ENCODE measurements at places on chromosomes 3 and 15.

- H3K27ac ChIP-seq = no peak overlapping the region
- H3K4me1 ChIP-seq = no peaks in the 10 kb centered on the region
- H3K4me3 ChIP-seq = no peak overlapping the region
- H3K36me3 ChIP-seq = no peaks in the 10 kb centered on the region
These were observed 81.4 kb upstream of the KLF13 start for GRCh38 chr15:31245135-31245689.

- no peaks in the 10 kb centered on the region for H3K27me3 ChIP-seq
- H3K4me3 ChIP-seq = no peak overlapping the region
- DNase-seq = no peak
- no peaks in the 10 kb centered on the region for H3K36me3 ChIP-seq
- H3K27ac ChIP-seq = no peak overlapping the region
These were observed 23.2 kb upstream of the LCTL start for GRCh38 chr15:66588971-66589370.

DNA sequence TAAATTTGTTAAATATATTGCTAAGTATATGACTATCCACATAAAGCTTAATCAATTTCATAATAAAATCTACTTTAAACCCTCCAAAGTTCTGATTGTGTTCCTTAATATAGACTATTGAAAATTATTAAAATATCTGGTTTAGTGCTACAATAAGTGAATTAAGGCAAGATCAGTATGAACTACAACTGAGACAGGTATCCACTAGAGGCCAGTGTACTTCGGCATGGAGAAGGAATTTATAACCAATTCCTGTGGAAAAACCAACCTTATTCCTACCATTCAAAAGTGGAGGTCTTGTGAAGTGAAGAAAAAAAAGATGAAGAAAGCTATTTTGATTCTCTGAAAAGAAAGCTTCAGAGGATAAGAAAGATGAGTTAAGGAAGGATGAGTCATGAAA is 237.7 kb downstream of the SUCLG2 start:
- no peak overlapping the region for H3K27ac ChIP-seq
- H3K36me3 ChIP-seq = no peaks in the 10 kb centered on the region
- no peak for DNase-seq
- H3K4me3 ChIP-seq = no peak overlapping the region

- no peak overlapping the region for H3K4me3 ChIP-seq
- H3K4me1 ChIP-seq = no peaks in the 10 kb centered on the region
- no peak for DNase-seq
- no peaks in the 10 kb centered on the region for H3K27me3 ChIP-seq
- H3K36me3 ChIP-seq = no peaks in the 10 kb centered on the region
These were observed 28.7 kb downstream of the SST start for GRCh38 chr3:187641320-187642016.

GRCh38 chr3:14253022-14253706 is 74.5 kb downstream of the LSM3 start:
- H3K27ac ChIP-seq = no peak overlapping the region
- no peaks in the 10 kb centered on the region for H3K36me3 ChIP-seq
- H3K4me3 ChIP-seq = no peak overlapping the region
- H3K27me3 ChIP-seq = no peaks in the 10 kb centered on the region

GRCh38 chr3:53721187-53722119 is 124.8 kb downstream of the CHDH start:
- H3K4me1 ChIP-seq = no peaks in the 10 kb centered on the region
- no peak for DNase-seq
- H3K4me3 ChIP-seq = no peak overlapping the region
- H3K36me3 ChIP-seq = no peaks in the 10 kb centered on the region

GRCh38 chr3:54342676-54343075 is 220.3 kb downstream of the CACNA2D3 start:
- no peaks in the 10 kb centered on the region for H3K36me3 ChIP-seq
- DNase-seq = no peak
- no peaks in the 10 kb centered on the region for H3K27me3 ChIP-seq
- H3K27ac ChIP-seq = no peak overlapping the region

DNA sequence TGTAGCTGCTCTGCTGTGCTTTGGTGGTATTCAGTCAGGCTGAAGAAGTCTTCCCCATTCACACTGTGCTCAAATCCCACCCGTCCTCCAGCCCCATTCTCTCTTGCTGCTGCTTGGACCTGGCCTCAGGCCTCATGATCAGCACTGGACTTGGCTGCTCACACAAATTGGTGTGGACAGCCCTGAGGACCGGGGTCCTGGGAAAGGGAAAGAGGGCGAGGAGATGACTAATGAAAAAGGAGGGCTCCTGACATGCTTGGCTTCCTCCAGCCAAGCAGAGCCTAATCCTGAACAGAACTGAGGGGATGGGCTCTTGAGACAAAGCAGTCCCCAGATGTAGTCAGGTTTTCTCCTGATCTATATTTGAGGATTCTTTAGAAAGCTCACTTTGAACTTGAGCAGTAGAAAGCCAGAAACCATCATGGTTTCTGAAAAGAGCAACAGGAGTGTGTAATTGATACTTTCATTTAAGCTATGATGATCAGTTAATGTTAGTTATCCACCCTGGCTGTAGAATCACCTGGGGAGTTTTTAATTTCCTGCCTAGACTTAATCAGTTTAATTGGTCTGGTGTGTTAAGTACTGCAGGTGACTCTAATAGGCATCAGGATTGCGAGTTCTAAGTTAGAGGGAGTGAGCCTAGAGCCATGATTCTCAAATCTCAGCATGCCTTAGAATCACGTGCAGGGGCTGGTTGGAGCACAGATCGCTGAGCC is 79.4 kb upstream of the THBS1 start:
- no peak overlapping the region for H3K4me3 ChIP-seq
- no peaks in the 10 kb centered on the region for H3K4me1 ChIP-seq
- H3K36me3 ChIP-seq = no peaks in the 10 kb centered on the region
- no peak for DNase-seq

DNA sequence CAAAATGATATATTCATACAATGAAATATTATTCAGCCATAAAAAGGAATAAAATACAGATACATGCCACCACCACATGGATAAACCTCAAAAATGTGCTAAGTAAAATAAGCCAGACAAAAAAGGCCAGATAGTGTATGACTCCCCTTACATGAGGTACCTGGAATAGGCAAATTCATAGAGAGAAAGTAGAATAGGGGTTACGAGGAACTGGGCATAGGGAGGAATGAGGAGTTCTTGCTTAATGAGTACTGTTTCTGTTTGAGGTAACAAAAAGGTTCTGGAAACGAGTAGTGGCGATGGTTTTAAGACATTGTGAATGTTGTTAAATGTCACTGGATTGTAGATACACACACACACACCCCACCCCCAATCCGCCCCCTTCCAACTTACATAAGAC is 8.2 kb downstream of the RAF1 start:
- no peaks in the 10 kb centered on the region for H3K4me1 ChIP-seq
- no peak for DNase-seq
- H3K4me3 ChIP-seq = no peak overlapping the region
- H3K27ac ChIP-seq = no peak overlapping the region
- H3K36me3 ChIP-seq = peaks cover 12% of the 10 kb centered on the region

DNA sequence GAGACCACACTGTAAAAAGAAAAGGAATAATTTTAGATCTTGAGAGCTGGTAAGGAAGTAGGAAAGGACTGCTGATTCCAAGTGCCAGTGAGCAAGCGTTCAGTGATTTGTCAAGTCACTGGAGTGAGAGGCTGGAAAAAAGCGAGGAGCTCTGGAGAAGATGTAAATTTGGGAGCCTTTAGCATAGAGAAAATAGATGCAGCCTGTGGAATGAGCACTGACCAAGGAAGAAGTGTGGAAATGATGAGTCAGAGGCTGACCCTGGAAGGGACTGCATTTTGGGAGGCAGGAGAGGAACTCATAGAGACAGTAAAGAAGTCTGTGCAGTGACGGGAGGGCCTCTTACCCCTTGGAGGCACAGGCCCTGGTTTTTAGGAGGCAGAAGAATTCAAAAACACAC is 17.1 kb upstream of the ABTB1 start:
- H3K27me3 ChIP-seq = no peaks in the 10 kb centered on the region
- no peak overlapping the region for H3K4me3 ChIP-seq
- DNase-seq = no peak
- no peak overlapping the region for H3K27ac ChIP-seq

GRCh38 chr15:65653341-65653740 is 31.6 kb downstream of the SLC24A1 start:
- H3K4me1 ChIP-seq = no peaks in the 10 kb centered on the region
- no peak overlapping the region for H3K27ac ChIP-seq
- DNase-seq = no peak
- no peak overlapping the region for H3K4me3 ChIP-seq
- H3K27me3 ChIP-seq = no peaks in the 10 kb centered on the region

DNA sequence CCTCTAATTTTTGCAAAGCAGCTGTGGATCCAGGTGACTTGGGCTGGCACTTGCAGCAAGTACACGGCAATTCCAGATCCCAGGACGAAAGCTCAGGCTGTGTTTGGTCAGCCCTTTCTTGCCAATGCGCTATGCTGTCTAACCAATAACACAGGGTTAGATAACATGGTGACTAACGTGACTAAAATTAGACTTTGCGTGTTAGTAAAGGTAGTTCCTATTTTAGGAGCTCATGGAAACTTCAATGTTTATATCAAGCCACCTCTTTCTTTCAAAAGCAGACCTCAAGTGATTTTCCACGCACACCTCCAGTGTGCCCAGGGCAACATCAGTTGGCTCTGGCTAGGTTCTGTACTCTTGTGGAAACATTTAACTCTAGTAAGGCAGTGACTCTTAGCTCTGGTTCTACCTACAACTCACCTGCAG is 32.5 kb downstream of the CDCP1 start:
- H3K27ac ChIP-seq = no peak overlapping the region
- H3K4me1 ChIP-seq = peaks cover 7% of the 10 kb centered on the region
- H3K36me3 ChIP-seq = no peaks in the 10 kb centered on the region

GRCh38 chr15:56725386-56725785 is 7.9 kb downstream of the ZNF280D start:
- H3K36me3 ChIP-seq = no peaks in the 10 kb centered on the region
- no peak for DNase-seq
- no peak overlapping the region for H3K4me3 ChIP-seq
- H3K4me1 ChIP-seq = no peaks in the 10 kb centered on the region

- no peak for DNase-seq
- H3K36me3 ChIP-seq = no peaks in the 10 kb centered on the region
- H3K4me1 ChIP-seq = peaks cover 7% of the 10 kb centered on the region
- H3K4me3 ChIP-seq = no peak overlapping the region
- no peak overlapping the region for H3K27ac ChIP-seq
- H3K27me3 ChIP-seq = no peaks in the 10 kb centered on the region
These were observed 2.7 kb downstream of the TTC21A start for GRCh38 chr3:39110041-39110639.

GRCh38 chr3:52195823-52196331 is 2.1 kb upstream of the ALAS1 start:
- no peaks in the 10 kb centered on the region for H3K27me3 ChIP-seq
- no peak overlapping the region for H3K4me3 ChIP-seq
- no peak for DNase-seq
- H3K4me1 ChIP-seq = peaks cover 11% of the 10 kb centered on the region
- no peak overlapping the region for H3K27ac ChIP-seq

DNA sequence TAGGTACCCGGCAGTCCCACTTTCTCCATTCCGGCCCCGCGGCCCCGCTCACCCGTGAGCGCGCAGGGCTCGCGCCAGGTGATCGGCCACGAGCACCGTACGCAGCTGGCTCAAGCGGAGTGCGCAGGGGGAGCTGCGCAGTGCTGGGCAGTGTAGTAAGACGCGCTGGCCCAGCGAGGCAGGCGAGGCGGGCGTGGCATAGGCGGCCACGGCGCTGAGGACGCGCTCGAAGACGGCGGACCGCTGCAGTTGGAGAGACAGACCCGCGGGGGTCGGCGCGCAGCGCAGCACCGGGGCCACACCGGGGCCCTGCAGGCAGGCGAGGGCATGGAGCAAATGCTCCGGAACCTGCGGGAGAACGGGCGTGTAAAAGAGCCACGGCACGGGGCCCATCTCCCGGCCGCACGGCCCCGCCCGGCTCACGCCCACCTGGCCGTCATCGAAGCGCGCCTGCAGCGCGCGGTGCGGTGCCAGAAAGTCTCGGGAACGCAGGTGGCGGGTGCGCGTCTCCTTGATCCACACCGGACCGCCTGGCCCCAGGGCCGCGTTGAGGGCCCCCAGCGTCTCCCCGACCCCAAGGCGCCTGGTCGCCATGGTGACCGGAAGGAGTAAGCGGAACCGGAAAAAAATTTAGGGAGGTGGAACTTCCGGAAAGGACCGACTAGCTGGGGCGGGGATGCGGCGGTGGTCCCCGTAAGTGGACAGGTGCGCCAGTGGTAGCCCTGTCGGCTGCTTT is at the start of gene DALRD3:
Gene DALRD3, minus strand, starts transcription at position 610 of the 736 bp plus-strand sequence. Its CDS starts 16 bp downstream, at position 594.
- peaks cover 40% of the 10 kb centered on the region for H3K36me3 ChIP-seq
- no peaks in the 10 kb centered on the region for H3K27me3 ChIP-seq
- peak within 1 kb of the TSS; percentile 98 for H3K4me3 ChIP-seq
- peak; percentile 56 for DNase-seq
- peak within 1 kb of the TSS; percentile 55 for H3K27ac ChIP-seq
- peaks cover 21% of the 10 kb centered on the region for H3K4me1 ChIP-seq

DNA sequence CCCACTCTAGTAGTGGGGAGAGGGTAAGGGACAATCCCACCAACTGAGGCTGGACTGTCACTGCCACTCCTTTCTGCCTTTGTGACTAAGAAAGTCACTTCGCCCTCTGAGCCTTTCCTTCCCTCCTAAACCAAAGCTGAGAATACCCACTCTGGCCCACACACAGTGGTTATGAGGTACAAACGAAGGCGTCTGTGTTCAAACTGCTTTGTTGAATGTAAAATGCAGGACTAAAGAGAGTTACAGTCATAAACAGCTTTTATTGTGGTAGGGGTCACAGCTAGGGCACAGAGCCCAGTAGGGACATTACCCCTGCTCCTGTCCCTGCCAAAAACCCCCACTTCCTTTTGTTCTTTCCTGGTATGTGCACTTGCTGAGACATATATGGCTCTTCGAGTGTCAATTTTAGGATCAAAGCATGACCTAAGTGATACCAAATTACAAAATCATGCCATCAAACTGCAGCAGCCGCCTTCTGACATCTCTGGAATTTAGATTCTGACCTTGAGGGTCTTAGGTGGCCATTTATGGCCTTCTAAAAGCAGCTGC is 45.1 kb downstream of the CTDSPL start:
- H3K27me3 ChIP-seq = no peaks in the 10 kb centered on the region
- H3K27ac ChIP-seq = no peak overlapping the region
- H3K36me3 ChIP-seq = no peaks in the 10 kb centered on the region

GRCh38 chr15:70212963-70213315 is 115.2 kb upstream of the TLE3 start:
- no peaks in the 10 kb centered on the region for H3K27me3 ChIP-seq
- no peak for DNase-seq
- H3K4me3 ChIP-seq = no peak overlapping the region
- H3K4me1 ChIP-seq = peaks cover 5% of the 10 kb centered on the region
- H3K27ac ChIP-seq = no peak overlapping the region
- H3K36me3 ChIP-seq = no peaks in the 10 kb centered on the region

GRCh38 chr3:98199020-98199419 is 32.5 kb downstream of the OR5H15 start:
- H3K4me3 ChIP-seq = no peak overlapping the region

GRCh38 chr15:41333026-41333562 is 413 bp downstream of the NUSAP1 start:
- H3K36me3 ChIP-seq = peaks cover 33% of the 10 kb centered on the region
- peaks cover 8% of the 10 kb centered on the region for H3K4me1 ChIP-seq
- no peaks in the 10 kb centered on the region for H3K27me3 ChIP-seq

Data from neuronal stem cell (in vitro differentiated cells).